ENCODE measurements at places on chromosomes 7 and 10. TPM values are rescaled to one million over a fixed set of nuclear protein-coding genes. Genes with fewer than 3 reads are reported as not detected.

- no peak for DNase-seq
Observed at GRCh38 chr10:29430101-29430500, 141.2 kb downstream of the LYZL1 start.

DNA sequence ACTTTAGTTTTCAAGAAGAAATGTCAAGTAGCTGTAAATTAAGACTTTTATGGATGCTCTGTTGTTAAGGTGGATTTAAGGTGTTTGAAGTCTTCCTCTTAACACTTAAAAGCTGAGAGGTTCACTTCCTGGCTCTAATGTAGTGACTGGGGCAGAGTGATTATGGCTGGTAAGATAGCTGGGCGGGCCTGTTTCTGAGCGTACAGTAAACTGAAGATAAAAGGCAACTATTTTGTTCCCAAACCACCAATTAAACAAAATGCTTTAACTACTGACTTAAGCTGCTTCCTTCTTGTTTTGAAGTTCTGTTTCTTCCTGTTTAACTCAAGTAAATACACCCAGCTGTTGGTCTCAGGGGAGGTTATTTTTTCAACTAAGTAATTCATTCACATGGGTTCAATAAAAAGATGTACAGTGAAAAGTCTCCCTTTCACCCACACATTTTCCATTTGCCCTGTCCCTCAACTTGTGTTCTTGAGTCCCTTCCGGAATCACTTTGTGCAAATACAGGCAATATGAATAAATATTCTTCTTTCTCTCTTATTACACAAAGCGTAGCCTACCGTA is 19.3 kb downstream of the VWA2 start:
- DNase-seq: no peak

DNA sequence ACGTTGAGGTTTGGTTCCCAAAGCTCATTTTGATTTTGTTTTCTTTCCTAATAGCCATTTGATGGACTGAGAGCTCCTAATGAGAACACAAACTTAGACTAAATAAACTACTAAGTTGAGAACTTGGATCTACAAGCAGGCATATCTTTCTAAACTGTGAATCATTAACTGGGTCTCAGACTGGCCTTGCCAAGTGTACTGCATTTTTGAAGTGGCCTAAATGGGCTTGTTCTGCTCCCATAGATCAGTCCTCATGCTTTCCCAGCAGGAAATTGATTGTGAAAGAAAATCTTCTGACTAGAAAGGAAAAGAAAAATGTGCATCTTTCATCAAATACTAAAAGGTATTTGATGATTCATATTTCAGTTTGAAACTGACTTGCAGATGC is 46.7 kb upstream of the RBM33 start:
- DNase-seq: no peak

DNA sequence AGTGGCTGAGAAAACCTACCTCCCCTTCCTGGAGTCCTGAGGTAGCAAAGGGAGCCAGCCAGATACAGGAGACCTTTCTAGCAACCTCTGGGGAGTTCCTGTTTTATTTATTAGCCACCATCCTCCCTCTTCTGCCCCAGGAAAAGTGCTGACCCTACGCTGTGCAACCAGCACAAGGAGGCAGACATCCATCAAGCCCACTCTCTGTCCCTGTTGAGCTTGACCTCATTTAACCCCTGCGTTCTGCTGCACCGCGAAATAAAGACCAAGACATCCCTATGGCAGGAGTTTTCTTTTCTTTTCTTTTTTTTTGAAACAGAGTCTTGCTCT is 25.3 kb upstream of the ANKRD2 start:
- DNase-seq: no peak

GRCh38 chr7:114790521-114790920 is 131.4 kb upstream of the MDFIC start:
- no peak for DNase-seq

DNA sequence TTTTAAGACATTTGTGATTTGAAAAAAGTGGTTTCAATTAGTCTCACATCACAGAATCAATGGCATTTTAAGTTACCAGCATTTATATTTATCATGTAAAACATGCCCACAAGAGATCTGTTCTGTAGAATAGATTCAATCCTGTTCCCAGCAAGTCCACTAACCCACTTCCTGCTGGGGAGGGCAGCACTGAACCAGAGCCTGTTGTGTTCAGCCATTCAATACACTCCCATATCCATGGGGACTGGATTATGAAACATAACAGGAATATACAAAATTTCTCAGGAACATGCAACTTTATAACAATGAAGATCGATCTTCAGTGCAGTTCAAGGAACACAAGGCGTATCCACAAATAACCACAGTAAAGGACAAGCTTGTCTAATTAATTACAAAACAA is 24.4 kb upstream of the ANK3 start:
- no peak for DNase-seq

DNA sequence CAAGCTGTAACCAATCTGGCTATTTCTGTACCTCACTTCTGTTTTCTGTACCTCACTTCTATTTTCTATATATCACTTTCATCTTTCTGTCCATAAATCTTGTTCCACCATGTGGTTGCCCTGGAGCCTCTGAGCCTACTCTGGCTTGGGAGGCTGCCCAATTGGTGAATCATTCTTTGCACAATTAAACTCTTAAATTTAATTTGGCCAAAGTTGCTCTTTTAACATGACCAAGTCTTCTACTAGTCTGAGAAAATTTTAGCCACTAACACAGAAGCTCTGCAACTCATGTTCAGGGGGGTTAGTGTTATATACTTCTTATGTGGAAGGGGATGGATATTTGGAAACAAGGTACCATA is 503.5 kb downstream of the KIF20B start:
- no peak for DNase-seq

DNA sequence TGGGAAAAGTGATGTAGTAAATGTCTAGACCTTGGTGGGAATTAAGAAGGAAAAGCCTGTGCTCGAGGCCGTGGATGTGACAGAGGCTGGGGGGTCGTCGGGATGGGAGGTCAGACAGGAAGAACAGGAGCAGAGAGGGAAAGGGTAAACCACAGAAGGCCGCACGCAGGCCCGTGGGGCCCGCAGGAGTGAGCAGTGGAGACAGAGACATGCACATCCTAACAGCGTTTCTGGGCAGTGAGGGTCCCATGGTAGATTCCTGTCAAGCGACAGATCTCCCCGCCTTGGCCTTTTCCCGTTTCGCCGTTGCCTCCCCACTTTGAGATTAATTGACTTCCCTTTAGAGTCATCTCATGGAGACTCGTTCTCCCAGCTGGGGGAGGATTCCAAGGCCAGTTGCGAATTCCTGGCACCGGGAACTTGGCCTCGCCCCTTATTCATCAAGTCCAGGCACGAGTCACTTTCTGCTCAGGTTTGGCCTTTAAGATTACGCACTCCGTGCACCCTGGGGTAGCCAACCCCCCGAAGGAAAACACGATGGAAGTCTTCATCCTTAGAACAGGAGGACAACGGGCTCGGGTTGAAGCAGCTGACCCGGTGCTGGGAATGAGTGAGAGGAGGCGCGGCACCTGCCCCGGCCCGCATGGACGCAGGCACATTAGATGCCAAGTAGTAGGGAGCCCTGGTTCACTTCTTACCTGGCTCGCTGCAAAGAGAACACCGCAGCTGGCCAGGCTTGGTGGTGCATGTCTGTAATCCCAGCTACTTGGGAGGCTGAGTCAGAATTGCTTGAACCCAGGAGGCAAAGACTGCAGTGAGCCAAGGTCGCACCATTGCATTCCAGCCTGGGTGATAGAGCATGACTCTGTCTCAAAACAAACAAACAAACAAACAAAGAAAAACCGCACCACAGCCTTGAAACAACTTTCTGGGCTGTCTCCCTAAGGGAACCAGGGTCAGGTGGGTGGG is 315.2 kb upstream of the SHH start:
- peak; percentile 15 for DNase-seq

DNA sequence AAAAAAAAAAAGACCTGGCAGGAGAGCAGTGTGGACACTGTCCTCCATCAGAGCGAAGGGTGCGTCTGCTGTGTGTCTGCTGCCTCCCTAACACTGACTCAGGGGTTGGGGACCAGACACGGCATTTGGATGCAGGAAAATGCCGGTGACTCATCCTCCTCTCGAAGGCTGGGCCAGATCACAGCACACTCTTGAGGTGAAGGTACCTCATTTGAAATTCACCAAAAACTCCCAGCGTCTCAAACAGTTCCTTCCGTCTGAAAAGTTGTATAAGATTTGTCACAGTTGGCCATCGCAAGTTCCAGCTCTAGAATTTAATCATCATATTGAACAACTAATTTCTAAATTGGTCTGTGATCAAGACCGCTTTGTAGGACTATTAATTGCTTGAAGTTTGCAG is 118.1 kb upstream of the LYZL2 start:
- no peak for DNase-seq

- no peak for DNase-seq
Observed at GRCh38 chr10:97001183-97001991, 169.3 kb downstream of the LCOR start.

- no peak for DNase-seq
Observed at GRCh38 chr10:61765176-61766087, 102.7 kb downstream of the CABCOCO1 start.

DNA sequence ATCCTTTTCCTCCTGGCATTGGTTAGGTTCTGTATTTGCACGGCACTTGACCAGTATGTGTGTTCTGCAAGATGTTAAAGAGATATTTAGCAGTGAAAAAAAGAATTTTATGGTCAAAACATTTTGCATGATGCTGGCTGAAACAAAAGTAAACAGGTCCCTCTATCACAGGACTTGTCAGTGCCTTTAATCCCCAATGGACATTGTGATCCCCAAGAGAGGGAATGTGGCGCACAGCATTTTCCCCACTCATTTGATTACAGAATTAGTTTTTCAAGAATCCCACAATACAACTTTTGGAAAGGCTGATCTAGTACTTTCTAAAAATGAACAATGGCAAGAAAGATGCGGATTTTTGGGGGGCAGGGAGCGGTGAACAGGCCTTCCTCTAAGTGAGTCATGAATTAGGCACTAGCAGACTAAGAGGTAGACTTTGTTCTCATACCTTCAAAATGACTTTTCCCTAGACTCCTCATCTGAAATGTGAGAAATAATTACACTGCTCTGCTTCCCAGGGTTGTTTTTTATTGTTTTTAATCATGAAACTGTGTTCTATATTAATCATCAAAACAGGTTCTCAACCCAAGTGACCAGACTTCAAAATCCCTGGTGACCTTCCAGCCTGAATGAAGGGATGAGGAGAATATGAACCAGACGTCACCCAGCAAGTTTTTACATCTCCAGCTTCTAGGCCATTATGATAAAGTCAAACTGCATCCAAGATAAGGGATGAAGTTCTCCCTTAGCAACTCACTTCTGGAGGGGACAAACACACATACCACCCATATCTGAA is 8.6 kb downstream of the FBXW4 start:
- DNase-seq: no peak

DNA sequence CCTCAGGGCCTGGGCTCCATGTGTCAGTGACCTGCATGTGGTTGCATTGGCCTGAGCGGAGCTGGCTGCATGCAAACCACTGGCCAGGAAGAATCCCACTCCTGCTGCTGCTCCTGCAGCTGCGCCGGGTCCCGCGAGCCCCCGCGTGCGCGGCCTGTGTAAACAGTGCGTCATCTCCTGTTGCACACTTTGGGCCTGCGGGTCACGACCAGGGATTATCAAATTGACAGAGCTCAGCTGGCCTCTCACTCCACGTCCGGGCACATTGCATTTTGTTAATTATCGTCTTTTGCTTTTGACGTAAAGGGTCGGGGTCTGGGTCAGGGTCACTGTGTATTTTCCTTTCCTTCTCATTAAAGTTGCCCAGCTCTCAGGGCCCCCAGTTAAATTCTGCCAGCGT is 132.6 kb downstream of the RGS10 start:
- DNase-seq: no peak

- no peak for DNase-seq
Observed at GRCh38 chr10:69968830-69969229, 83.8 kb upstream of the MACROH2A2 start.

DNA sequence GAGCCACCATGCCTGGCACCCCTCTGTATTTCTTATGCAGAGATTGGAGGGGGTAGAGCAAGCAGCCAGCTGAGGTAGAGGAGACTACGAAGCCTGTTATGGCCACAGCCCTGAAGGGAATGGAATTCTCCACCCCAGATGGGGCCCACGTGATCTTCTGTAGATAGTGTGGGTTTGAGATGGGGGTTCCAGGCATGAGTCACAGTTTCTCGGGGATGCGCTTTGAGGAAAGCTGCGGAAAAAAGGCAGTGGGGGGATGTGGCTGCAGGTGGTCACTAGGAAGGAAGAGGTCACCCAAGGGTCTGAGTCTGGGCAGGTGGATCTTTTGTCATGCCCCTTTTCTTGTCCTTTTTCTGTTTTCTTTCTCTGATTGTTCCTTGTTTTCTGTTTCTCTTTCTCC is 11.5 kb downstream of the FAM131B start:
- DNase-seq: no peak

DNA sequence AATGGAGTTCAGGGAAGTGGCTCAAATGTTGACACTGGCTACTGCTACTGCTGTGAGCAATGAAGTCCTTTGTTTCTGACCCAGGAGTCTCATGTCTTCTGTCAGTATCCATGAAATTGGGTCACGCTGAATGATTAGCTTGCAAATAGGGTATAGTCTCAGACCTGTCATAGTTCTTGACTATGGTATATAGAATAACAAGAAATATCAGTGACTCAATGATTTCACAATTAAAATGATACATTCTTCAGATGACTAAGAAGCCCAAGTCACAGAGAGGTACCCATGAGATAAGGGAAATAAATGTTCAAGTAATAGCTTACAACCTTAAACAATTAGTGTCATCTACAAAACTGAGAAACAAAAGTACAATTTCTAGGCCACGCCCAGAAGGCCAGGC is 89.3 kb downstream of the LYZL2 start:
- no peak for DNase-seq

- no peak for DNase-seq
Observed at GRCh38 chr10:78523453-78523852, 489.8 kb downstream of the RPS24 start.

DNA sequence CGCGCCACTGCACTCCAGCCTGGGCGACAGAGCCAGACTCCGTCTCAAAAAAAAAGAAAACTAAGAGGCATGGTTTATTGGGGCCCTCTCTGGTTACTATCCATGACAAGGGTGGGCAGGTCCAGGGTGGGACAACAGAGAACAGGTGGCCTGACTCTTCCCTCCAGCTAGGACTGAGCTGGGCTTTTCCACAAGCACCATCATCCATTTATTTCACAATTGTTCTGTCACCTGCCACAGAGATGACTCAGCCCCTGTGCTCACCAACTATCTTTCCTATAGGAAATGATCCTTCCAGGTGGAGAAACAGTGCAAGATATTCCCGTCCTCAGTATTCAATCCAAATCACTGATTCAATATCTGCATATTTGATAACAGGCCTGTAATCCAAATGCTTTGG is 44.9 kb upstream of the MYL10 start:
- no peak for DNase-seq

Gene NRBF2
- total RNA-seq: 30.0 TPM

Gene FBXL13
- total RNA-seq: 1.2 TPM

Gene NODAL
- 6.3 TPM for total RNA-seq

Gene PRKG1
- total RNA-seq: 15.2 TPM

Gene CPN1
- 0.15 TPM for total RNA-seq

Gene WNT8B
- 0.67 TPM for total RNA-seq

Gene ELOVL3
- total RNA-seq: not detected

Gene IFIT3
- 0.84 TPM for total RNA-seq

Gene HGF
- 0.15 TPM for total RNA-seq

Gene STMP1
- total RNA-seq: 36.9 TPM

Gene TLX1
- total RNA-seq: not detected
